ENCODE measurements at places on chromosomes 11 and 22.
A peak's percentile ranks its signal among the peaks of the same experiment; 100 is the strongest.

GRCh38 chr22:40534379-40535188, 101.9 kb downstream of the MRTFA start:
- no peak for DNase-seq

- DNase-seq: no peak
Observed at GRCh38 chr11:30451626-30452025, 128.7 kb downstream of the ARL14EP start.

- no peak for DNase-seq
Observed at GRCh38 chr11:12536566-12536965, 137.7 kb upstream of the TEAD1 start.

DNA sequence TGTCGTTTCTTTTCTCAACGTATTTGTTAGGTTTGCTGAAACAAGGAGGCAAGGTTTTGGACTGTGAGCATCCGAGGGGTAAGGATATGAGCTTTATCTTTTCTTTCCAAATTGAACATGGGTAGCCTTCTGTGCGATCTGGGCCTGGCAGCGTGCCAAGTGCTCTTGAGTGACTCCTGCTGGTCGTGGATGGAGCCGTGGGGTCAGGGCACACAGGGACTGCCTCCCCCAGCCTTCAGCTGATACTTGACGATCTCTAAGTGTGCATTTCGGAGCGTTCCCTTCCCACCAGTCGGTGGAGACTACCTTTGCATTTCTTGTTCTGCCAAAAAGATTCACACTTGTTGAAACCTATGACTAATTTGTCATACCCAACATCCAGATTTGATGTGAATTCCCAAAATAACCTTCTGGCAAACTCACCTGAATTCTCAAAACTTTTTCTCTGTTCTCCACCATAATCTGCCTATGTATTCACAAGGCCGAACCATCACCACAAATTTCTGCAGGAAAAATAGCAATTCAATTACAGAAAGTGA, 40.1 kb upstream of the CLMP start:
- DNase-seq: no peak

DNA sequence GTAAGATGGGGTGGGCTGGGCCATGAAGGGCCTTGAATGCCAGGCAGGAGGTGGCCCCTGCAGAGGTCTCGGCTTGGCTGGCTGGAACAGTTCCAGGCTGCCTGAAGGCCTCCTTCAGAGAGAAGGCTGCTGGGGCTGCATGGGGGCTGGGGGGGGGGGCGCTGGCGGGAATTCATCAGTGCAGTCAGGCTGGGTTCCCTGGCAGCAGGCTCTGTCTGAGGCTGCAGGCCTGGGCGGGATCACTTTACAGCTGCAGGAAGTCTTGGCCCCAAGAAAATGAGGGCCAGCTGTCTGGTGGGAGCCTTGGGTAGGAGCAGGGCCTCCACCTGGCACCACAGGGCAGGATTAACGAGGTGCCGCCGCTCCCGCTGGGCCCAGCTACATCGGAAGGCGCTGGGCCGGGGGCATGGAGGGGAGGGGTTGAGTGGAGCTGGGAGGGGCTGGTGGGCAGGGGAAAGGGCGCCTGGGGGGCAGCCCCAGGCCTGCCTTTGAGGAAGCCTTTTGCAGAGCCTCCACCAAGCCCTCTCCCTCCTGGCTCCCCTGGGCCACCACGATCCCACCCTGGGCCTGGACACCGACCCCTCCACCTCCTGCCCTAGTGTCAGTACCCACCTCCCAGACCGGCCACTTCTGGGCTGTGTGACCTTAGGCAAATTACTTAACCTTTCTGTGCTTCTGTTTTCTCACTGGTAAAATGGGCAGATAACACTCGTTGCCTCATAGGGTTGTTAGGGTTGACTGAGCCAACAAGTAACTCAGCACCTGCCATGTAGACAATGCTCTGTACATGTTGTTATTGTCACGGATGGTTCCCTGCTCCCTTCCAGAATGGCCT, 31.0 kb upstream of the HMOX1 start:
- no peak for DNase-seq

GRCh38 chr11:44555031-44555800, 10.2 kb upstream of the CD82 start:
- DNase-seq: no peak

GRCh38 chr11:61163714-61164605, 2.7 kb upstream of the VPS37C start:
- no peak for DNase-seq

DNA sequence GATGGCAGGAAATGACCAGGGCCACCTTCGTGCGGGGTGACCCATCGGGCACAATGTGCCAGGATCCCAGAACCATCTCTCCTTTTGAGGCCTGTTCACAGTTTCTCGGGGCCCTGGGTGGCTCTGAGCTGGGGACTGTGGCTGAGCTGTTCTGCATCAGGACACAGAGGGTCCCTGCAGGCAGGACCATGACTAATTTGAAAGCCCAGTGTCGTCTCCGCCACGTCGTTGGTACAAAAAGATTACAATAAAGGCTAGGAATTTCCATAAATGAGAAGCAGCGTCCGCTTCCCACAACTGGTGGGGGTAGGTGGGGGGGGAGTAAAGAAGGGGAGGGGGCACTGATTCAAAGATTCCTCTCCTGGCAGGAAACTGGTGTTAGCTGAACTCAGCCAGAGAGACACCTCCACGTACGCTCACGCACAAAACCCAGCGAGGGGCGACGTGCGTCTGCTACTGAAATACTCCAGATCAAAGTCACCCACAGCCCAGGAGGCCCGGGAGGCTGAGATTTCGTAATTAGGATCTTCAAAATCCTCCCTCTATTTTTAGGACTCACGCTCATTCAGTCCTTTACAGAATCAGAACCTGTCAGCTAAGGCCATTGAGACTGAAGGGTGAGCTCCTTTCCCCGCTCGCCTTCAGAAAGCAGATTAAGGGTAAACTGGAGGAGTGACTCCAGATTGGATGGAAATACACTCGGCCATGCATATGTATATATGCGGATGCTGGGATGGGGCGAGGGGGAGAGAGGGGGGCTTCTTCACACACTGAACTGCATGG, 11.0 kb downstream of the MN1 start:
- no peak for DNase-seq

DNA sequence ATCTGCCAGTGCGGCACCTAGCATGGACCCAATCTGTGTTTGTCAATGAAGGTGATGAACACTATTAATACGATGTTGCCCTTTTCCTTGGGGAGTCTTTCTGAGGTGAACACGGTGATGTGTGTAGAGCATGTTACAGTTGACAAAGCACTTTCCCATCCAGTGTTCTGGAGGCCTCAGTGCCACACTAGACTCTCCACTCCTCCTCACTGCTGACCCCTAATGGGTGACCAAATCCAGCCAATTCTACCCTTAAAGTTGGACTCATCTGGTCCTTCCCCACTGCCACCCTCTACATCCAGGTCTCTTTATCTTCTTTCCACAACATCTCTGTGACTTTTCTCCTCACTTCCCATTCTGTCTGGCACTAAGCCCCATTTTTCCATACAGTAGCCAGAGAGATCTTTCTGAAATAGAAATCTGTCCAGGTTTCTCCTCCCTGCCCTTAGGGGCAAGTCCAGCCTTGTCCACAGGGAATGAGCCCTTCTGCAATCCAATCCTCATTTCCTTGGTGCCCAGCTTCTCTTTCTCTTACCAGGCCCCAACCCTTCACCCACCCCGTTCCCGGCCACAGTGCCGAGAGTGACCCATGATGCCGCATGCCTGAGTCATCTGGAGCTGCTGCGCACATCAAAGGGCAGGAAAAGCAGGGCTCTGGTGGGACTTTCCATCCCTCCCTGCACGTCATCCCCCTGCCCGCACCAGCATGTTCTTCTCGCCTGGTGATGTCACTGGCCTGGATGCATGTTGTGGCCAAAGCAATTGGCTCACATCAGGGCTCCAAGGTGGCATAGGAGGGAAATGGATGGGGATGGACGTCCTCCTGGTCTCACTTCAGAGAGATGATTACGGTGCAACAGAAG, 64.2 kb downstream of the RASSF10 start:
- DNase-seq: no peak

DNA sequence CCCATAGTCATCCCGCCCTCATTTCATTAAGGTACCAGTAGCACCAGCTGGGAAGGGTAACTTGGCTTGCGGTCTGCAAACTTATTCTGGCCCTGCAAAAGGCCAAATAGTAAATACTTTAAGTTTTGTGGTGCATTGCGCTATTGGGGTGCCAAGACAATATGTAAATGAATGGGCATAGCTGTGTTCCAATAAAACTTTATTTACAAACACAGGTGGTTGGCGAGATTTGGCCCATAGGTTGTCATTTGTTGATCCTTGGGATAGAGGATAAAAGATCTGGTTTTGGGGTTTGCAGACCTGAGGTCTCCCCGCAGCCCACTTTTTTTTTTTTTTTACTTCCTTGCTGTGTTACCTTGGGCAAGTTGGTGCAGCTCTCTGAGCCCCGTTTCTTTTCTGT, 127.4 kb downstream of the MIAT start:
- DNase-seq: no peak

DNA sequence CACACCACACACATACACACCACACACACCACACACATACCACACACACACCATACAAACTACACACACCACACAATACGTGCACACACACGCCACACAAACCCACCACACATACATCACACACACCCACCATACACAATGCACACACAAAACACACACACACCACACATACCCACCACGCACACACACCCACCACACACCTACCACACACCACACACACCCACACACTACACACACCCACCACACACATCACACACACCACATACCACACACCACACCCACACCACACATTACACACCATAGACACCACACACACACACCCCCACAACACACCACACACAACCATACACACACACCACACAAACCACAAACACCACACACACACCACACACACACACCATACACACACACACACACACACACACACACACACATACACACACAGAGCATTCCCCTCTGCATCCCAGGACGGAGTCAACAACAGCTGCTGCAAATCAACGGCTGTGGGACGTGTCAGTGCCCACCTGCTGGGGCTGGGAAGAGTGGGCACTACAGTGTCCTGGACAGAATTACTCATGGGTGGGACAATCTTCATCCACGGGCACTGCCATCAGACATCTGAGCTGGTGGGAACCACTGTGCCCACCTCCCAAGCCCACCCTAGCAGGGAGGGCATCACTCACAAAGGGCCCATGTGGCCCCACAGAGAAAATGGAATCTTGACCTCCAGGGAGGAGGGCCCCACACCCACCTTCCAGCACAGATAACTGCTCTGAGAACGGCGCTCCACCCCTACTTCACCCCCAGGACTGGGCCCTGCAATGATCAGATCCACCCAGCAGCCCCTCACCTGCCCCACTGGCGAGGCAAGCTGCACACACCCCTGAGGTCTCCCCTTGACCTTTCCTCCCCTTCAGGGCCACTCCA, 8.4 kb downstream of the TP53I11 start:
- DNase-seq: no peak

GRCh38 chr11:63612181-63612580, 2.1 kb downstream of the PLAAT3 start:
- no peak for DNase-seq

GRCh38 chr11:66987158-66987620, 12.1 kb downstream of the C11orf86 start:
- no peak for DNase-seq

DNA sequence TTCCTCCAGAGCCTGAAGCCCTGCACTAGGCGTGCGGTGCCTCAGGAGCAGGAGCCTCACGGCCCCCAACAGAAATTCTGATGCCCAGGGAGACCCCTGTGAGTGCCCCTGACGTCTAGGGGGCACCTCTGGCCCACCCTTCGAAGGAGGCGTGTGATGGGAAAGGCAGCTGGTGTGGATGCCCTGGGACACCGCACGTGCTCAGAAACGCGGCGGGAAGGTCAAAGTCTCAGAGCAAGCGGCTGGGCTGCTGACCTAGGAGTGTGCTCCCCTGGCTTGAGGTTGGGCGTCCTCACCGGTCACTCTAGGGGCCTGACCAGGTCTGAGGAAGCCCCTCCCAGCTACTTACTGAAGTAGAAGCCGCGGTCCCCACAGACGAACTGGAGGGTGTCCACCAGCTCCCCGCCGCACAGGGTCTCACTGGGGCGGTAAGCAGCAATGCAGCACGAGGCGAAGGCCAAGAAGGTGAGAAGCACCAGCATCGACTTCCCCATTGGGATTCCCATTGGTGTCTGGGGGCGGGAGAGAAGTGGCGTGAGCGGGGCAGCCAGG, 4.1 kb downstream of the IGF2 start:
- DNase-seq: no peak

DNA sequence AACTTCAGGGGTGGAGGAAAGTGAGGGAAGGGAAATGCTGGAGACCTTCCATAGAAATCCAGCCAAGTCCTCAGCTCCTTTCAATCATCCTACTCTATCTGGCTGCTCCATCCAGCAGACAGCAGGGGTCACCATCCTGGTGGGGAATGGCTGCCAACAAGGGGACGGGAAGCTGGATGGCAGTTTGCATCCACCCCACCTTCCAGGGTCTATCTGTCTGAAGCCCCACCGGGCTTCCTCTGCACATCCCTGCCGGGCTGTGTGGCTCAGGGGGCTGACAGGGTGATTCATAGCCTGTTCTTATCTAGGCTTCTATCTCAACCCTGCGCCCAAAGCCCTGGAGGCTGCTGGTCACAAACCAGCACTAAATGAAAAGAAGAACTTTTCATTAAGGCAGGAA, 1.1 kb downstream of the SYTL2 start:
- DNase-seq: peak; percentile 7

GRCh38 chr11:34147581-34147980, 42.2 kb downstream of the NAT10 start:
- DNase-seq: no peak

DNA sequence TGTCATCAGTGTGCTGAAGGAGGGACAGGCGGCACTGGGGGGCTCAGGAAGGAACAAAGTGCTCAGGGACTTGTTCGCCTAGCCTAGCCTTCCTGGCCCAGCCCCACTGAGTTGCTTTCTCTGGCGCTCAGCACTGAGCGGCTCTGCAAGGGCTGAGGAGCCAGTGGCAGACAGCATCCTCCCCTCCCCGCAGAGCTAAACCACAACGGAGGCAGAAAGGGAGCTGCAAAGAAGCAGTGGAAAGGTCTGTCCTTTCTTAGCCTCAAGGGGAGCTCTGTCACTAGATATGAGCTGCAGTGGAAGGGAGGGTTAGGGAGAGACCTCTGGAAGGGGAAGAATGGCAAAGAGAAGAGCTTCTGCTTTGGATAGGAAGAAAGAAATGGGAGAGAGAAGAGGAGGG, 89.7 kb upstream of the PHOX2A start:
- no peak for DNase-seq

DNA sequence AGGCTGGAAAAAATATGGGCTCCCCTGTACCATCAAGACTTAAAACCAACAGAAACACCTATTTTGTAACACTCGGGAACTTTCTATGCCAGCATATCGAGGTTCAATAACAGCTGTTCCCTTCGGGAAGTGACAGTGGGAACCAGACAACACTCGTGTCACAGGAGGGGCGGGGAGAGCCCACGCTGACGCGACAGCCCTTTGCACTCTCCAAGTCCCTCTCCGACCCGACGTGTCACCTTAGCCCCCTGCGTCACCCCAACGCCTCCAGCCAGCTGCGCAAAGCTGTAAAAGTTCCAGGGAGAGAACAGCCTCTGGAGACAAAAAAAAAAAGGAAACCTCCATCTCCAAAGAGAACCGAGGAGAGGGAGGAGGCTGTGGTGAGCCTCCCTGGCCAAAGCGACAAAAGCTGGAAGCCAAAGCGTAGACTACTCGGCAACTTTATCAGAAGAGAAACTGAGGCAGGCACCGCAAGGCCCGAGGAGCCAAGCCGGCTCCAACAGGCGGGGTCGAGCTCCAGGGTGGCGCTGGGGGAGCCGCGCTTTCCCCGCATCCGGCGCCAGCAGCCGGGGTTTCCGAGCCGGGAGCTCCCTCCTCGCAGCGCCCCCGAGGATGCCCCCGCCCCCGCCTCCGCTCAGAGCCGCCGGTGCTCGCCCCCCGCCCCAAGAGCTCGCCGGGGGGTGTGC, 751 bp downstream of the ARFGAP3 start:
- DNase-seq: peak; percentile 45

Data from effector memory CD4-positive, alpha-beta T cell (primary cell).